ENCODE measurements at places on chromosomes 16 and 17.

GRCh38 chr16:12511708-12512107, 292.0 kb downstream of the CPPED1 start:
- no peak for DNase-seq

- no peak for DNase-seq
Measured at GRCh38 chr17:79776376-79777119, 1.4 kb upstream of the CBX2 start.

- DNase-seq, result no peak
Measured at GRCh38 chr16:49967012-49967559, 57.9 kb upstream of the CNEP1R1 start.

DNA sequence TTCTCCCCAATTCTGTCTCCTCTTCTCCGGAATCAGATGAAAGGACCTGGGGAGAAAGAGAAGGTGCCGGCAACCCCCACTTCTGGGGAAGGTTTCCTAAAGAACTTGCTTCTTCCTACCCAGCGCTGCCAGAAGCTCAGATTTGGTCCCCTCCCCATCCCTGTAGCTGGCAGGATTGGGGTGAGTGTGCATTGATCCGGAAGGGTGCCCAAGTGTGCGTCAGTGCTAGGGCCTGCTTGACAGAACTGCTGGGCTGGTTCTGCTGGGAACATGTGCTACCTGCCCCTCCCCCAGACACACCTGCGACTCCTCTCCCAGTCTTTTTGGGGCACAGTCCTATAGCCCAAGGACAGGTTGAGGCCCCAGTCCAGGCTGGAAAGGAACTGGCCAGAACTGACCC, 3.3 kb downstream of the ARL4D start:
- no peak for DNase-seq

DNA sequence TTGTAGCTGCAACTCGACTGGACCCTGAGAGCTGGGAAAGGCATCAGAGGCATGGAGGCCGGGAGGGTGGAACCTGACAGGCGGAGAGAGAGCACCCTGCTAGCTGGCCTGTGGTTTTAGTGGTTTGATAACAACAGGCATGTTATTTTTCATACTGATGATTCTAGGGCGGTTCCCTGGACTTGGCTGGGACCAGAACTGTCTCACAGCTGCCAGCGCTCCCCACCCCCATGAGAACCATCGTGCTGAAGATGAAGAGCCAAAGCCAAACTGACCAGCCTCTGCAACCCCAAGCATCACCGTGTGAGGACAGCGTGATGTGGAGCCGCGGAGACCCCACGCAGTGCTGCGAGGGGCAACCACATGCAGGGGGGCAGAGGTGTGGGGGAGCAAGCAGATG, 28.5 kb downstream of the MXRA7 start:
- DNase-seq, result no peak

DNA sequence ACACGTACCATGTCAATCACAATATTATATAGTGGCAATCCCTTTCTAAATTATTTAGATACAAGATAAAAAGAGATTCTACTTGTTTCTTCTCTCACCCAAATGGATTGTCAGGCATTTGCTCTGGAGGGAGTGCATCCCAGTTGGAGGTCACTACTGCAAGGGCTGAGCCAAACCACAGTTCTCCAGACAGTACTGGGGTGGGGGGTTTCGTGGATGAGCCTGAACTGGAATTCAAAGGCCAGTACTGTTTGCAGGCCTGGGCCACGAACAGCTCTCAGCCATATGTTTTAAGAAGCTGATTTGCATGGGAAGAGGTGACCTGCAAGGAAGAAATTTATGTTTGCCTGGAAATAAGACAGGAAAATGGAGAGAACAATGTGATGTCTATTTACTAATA, 314.9 kb downstream of the PMP22 start:
- no peak for DNase-seq

DNA sequence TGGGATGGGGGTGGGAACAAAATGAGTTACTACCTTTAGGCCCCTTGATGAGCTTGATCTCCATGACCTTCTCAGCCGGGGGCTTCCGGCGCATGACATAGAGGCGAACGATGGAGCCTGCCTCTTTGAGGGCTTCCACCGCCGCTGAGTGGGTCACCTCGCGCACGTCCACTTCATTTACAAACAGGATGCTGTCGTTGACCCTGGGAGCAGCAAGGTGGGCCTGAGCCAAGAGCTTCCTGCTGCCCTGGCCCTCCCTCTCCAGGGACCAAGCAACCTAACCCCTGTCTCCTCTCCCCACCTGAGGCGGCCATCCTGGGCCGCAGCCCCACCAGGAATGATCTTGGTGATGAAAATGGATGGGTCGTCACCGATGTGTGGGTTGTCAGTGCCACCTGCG, 16.2 kb downstream of the DLG4 start:
- no peak for DNase-seq

All from stimulated activated CD4-positive, alpha-beta T cell treated with anti-CD3 and anti-CD28 coated beads, TNF-alpha, amount 100 ng/mL, for 1 hour (primary cell).